ENCODE measurements at places on chromosomes 12 and 14.
A peak's percentile ranks its signal among the peaks of the same experiment; 100 is the strongest.

DNA sequence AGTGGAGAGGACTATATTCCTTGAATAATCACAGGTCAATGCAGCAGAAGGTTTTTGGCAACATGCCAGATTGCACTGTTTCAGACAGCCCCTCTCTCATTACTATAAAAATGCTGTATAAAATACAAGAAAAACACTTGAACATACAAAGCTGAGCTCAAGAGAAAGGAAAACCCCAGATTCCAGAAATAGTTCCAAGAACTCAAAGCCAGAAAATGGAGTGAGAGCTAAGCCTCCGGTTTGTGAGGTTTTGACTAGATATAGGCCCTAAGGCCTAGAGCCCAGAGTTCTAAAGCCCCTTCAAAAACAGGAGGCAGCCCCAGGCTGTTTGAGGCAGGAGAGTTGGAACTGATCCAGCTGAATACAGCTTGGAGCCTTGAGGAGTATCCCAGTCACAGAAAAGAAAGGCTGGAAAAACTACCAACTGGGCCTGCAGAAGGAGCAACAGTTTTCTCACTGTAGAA lies 29.4 kb upstream of the ACTN1 start:
- DNase-seq: no peak

DNA sequence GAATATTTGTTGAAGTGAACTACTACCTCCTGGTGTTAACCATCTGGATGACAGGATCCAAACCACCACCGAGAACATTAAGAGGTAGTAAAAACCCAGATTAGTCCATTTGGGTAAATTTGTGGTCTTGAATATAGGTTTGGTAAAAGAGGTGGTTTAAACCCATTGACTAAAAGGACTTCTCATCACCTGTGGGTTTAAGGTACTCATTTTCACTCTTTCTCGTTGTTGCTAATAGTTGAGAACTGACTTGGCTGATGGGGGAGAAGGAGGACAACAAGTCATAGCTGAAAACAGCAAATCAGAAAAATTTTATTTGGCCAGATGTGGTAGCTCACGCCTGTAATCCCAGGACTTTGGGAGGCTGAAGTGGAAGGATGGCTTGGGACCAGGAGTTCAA lies 59.2 kb downstream of the ACADS start:
- DNase-seq: no peak

DNA sequence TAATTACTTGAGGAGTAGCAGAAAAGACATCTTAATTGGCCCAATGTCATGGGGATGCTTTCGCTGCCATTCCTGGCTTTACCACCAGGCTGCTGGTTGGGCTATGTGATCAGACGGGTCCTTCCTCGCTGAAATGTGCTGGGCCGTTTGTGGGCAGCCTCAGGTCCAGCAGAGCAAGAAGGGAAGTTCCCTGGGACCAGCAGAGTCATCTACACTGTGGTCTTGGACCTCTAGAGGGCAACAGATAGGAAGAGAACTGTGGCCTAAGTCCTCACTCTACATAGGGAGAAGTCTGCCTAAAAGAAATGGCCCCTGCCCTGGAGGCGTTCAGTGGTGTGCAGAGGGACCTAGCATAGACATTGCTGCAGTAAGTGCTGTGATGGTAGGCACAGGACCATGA lies 10.9 kb downstream of the EVL start:
- DNase-seq: no peak

DNA sequence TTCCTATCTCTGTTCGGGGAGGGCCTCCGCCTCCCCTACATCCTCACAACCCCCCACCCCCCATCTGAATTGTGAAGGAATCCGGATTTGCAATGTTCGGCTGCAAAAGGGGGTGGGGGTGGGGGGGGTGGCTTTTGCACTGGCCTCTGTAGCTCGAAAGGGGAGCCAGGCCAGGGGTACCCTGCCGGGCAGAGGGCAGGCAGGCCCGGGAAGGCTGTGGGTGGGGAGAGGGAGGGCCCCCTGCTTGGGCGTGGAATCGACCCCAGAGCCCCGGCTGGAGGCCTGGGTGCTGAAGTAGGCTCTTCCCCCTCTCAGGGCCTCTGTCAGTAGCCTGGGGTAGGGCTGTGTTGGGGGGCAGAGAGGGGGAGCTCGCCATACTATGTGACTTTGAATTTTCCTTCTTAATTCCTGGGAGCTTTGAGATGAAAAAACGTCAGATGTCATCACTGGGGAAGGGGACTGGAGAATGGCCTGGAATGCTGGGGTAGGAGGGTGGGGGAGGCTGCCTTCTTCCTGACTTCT lies 1.1 kb downstream of the LRP1 start:
- DNase-seq: no peak

DNA sequence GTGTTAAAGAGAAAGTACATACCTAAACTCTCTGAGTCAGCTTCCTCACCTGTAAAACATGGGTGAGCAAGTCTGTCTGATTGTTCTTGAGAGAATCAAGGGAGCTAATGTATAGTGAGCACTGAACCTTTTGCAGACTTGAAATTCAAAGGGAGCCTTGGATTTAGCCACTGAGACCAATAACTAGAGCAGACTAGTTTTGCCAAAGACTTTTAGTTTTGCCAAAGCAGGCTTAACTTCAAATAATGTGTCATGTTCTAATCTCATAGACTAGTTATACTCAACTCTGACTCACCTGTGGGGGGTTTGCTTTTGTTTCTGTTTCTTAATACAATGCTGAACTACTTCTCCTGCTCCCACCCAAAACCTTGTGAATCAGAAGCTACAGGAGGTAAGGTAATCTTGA lies 123.7 kb downstream of the SLC25A21 start:
- no peak for DNase-seq

DNA sequence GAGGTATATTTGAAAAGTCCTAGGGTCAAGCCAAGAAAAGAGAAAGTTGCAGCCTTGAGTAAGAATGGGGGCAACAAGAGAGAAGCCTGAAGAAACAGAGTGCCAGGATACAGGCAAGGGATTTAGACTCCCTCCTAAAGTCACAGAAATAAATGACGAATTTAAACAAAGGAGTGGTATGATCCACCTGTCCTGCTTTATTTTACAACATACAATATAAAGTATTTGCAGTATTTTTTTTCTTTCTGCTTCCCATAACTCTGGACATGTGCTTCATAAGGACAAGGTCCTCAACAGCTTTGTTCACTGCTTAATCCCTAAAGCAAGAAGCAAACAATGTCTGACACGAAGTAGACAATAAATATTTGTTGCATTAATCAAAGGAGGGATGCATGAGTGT lies 57.4 kb downstream of the IFNG start:
- DNase-seq: no peak

DNA sequence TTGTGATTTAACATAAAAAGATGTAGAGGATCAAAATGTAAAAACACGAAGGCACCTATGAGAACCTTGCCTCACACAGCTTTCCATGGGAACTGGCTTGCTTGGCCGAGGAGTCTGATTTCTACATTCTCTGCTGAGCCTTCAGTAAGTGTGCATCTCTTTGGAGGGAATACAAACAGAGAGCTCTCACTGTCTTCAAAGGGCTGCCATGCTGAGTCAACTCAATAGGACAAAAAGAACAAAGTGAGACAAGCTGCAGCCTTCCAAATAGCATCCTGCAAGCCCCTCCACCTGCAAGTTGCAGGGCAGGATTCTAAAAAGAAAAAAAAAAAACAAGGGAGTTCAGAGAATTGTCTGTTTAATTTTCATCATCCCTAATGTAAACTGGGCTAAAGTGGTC lies 411.9 kb downstream of the NELL2 start:
- no peak for DNase-seq

DNA sequence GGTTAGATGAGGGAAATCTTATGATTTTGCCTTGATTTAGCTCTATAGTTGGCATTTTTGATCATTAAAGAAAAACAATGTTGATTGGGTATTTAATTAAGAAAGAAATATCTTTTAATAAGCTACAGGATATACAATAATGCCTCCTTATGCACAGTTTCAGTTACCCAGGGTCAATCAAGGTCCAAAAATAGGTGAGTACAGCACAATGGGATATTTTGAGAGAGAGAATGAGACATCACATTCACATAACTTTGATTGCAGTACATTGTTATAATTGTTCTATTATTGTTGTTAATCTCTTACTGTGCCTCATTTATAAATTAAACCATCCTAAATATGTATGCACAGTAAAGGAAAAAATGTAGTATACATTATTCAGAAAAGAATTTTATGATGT lies 102.2 kb downstream of the MYF5 start:
- no peak for DNase-seq

GRCh38 chr12:67885375-67886169 lies 103.7 kb upstream of the IFNG-AS1 start:
- no peak for DNase-seq

DNA sequence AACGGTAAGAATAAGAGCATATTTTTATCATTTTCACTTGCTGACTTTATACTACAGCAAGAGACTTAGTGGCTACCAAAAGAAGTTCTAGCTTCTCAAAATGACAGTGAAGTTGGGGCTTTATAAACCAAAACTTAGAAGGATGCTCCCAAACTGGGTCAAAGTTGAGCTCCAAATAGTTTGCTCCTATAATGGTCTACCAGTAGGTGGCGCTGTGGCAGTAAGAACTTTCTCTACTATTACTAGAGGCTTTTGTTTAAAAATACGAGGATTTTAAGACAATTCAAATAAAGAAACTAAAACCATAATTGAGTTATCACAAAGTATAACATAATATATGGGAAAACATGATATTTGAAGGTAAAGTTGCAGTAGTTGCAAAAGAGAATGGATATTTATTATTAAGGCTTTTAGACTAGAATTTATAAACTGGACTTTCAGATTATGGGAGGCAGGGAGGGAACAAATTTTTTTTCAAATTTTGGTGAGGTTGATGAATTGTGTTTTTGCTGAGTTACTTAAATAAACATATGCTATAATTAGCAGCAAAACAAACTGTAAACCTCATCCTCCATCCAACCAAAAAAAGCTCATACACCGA lies 75.0 kb downstream of the TGFB3 start:
- DNase-seq: peak; percentile 79

- DNase-seq: no peak
Measured at GRCh38 chr12:27534060-27534764, 10.2 kb downstream of the PPFIBP1 start.

DNA sequence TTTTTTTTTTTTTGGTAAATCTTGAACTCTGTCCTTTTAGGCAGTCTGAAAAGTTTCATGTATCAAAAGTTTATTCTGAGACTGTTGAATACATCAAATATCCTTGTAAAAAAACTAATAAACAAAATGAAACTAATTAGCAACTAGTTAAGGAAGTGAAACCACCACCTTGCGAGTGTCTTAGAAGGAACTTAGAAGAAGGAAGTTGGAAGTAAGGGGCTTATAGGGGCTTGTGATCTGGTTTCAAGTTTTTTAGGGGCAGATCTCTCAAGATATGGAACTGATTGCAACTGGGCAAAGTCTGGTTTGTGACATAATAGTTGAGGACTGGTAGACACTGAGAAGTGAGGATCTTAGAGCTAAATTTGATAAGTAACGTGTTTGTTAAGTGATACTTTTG lies 748.8 kb downstream of the C12orf50 start:
- no peak for DNase-seq

GRCh38 chr12:40911676-40912075 lies 219.4 kb downstream of the CNTN1 start:
- no peak for DNase-seq

- peak; percentile 16 for DNase-seq
Measured at GRCh38 chr14:39988939-39989338, 556.7 kb upstream of the FBXO33 start.

DNA sequence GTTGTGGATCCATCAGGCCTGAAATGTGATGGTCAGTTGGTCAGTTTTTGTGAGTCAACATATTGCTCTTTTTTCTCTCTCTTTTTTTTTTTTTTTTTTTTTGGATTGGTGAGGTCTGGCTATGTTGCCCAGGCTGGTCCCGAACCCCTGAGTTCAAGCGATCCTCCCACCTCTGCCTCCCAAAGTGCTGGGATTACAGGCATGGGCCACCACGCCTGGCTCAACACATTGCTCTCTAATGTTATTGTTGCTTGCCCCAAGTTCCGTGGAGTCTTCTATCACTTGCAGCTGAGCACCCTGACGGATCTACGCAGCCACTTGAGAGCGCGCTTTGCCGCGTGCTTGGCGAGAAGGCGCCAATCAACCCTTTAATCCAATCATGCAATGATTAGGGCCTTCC lies 69.5 kb upstream of the DIO3 start:
- DNase-seq: peak; percentile 13

- DNase-seq: no peak
Measured at GRCh38 chr12:119783787-119784186, 93.3 kb downstream of the CIT start.

DNA sequence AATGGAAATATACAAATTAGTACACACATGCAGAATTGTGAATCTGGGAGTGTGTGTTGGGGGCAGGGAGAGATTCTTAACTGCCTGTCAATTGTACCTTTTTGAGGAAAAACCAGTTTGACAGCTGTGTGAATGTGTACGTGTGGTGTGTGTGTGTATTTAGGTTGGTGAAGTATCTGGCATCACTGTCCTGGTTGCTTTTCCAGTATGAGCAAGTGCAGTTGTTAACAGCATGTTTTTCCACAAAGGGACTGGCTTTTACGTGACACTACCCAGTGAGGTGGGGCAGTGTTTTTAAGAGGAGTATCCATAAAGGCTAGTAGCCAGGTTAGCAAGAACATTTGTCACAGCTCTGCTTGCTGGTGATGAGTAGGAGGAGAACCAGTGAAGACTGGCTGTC lies 56.1 kb downstream of the DAAM1 start:
- DNase-seq: peak; percentile 62

DNA sequence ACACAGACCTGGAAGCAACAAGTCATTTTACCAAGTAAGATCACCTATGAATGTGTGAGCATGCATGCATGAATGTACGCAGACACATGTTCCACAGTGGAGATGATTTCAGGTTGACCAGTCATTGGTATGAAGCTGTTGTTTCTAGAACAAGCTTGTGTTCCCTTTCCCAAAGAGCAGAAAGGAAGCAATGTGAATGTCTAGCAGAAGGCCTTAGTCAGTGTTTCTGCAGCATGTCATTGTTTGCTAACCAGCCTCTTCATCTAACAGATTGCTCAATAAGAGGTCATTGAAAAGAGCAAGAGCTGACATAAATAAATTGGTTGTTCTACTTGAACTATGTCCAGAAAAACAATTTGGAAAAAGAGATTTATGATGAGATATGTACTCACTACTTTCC lies 191.4 kb downstream of the PLCZ1 start:
- DNase-seq: no peak

DNA sequence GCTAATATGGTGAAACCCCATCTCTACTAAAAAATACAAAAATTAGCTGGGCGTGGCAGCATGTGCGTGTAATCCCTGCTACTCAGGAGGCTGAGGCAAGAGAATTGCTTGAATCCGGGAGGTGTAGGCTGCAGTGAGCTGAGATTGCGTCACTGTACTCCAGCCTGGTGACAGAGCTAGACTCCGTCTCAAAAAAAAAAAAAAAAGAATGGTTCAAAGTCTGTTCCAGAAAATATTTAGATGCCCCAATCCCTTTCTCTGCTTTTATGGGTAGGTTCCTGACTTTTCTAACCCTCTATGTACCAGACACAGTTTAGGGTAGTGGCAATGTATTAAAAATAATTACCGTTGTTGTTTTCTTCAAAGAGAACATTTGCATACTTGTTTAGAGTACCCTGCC lies 161.4 kb downstream of the STXBP6 start:
- no peak for DNase-seq

DNA sequence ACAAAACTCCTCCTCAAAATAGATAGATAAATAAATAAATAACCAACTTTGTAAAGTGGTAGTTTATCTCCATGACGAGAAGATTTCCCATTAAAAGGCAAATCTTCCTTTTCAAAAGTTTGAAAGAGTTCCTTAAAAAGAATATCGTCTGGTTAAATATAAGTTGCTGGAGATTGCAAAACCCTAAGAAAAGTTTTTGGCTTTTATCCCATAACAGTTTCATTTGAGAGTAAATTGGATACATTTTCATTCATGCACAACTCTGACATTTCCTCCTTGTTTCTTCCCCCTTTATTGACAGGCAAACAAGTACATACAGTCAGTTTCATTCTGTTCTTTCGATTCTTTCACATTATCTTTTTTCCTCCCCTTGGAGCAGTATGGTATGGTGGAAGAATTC lies 45.4 kb upstream of the BTG1 start:
- no peak for DNase-seq
